Activated naive CD4-positive, alpha-beta T cell treated with Interleukin-2 at 50 U/mL for 16 hours (primary cell): ENCODE measurements at places on chromosomes 2 and 18.

DNA sequence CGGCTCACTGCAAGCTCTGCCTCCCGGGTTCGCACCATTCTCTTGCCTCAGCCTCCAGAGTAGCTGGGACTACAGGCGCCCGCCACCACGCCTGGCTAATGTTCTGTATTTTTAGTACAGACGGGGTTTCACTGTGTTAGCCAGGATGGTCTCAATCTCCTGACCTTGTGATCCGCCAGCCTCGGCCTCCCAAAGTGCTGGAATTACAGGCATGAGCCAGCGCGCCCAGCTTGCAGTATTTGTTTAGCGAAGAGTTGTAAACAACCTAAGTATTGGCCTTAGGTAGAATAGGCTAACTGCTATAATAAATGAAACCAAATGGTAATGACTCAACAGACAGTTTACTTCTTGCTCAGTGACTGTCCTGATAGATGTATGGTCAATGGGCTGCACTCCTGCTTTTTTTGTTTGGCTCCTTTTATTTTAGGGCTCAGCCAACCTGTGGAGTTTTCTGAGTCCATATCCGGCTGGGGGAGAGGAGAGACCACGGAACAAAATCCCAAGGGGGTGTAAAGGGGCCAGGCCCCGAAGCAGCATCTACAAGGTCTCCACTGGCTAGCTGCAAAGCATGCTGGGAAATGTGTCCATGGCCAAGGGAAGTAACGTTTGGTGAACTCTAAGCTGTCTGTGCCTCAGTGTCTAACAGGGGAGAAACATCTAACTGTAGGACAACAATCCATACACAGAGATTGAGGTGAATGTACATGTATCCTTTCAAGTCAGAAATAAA lies 841.0 kb upstream of the ID2 start:
- DNase-seq: no peak

GRCh38 chr2:173021939-173022371 lies 53.7 kb upstream of the MAP3K20 start:
- DNase-seq: no peak

GRCh38 chr2:110650346-110650745 lies 27.5 kb downstream of the BUB1 start:
- no peak for DNase-seq

DNA sequence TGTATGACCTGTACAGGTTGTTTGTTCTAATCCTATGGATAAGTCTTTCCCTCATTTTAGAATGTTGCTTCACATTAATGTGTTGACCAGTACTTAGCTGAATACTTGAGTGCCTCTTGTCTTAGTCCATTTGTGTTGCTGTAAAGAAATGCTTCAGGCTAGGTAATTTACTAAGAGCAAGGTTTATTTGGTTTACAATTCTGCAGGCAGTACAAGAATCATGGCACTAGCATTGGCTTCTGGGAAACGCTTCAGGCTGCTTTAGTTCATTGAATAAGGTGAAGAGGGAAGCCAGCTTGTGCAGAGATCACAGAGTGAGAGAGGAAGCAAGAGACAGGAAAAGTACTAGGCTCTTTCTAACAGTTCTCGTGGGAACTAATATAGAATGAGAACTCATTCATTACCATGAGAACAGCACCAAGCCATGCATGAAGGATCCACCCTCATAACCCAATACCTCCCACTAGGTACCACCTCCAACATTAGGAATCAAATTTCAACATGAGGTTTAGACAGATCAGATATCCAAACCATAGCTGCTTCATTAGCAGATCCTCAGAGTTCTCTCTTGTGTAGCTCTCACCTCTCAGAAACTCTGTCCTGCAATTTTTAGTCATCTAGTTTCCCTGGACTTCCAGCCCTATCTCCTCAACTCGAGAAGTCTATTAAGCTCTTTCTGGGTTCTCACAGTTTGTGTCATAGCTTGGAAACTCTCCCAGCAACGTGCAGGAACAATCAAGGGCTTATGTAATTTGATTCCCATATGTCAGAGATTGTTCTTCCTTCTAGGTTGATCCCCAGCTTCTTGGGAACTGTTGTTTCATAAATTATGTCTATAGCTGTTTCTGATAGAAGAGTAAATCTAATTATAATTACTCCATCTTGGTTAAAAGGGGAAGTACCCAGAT lies 2082.3 kb upstream of the CELF4 start:
- DNase-seq: no peak

DNA sequence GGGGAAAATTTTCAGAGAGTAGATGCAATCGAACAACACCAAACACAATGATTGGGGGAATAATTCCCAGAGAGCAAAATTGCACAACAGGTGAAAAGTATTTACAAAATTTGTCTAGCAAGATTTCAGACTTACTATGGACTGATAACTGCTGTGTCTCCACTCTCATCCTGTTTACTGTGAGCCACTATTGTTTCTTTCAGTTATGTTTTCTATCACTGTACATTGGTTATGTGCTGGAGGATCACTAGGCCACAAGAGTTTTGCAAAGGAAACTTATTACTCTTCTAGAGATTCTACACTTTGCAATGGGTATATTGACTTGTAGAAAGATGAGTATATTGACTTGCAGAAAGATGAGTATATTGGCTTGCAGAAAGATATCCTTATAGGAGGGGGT lies 934.1 kb upstream of the CRIM1 start:
- no peak for DNase-seq

- DNase-seq: no peak
These were observed 253.4 kb downstream of the HDAC4 start for GRCh38 chr2:239147376-239147775.

DNA sequence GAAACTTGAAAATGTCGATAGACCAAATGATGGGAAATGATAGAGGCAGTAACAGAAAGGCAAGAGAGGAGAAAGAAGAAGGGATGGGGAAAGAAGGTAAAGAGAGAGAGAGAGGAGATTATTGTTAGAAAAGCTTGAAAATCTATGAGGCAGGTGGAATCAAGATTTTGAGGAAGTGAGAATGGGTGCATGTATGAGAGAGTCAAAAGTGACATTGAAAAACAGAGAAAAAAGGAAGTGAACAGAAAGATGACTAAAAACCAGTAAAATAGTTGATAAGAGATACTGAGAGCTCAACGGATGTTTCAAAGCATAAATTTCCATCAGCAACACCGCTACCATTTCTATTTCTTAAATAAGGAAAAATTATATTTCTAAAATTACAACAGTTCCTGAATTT lies 327.4 kb upstream of the CWC22 start:
- no peak for DNase-seq

DNA sequence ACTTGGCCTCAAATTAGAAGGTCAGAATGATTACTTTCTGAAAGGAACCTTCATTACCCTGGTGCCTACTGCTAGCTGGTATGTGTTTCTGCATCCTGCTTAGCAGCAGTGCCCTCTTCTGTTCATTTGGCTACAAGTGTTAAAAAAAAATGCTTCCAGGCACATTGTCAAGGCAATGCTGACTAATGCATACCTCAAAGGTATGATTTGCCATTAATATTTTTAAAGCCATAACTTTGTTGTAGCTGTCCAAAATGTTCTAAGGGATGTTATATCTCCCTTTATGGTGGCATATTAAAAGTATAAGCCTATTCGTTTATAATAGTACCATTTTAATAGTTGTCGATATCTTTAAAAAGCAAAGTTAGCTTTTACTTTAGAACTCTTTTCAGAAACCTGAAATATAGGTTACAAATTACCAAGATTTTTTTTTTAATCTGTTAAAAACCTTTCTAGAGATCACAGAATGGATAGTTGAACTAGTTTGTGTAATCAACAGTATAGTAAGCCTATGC lies 52.0 kb upstream of the FAM171B start:
- peak; percentile 6 for DNase-seq

- no peak for DNase-seq
These were observed 19.8 kb upstream of the ZNF532 start for GRCh38 chr18:58844871-58845270.

- DNase-seq: no peak
These were observed 156.9 kb upstream of the GLI2 start for GRCh38 chr2:120578576-120579352.

DNA sequence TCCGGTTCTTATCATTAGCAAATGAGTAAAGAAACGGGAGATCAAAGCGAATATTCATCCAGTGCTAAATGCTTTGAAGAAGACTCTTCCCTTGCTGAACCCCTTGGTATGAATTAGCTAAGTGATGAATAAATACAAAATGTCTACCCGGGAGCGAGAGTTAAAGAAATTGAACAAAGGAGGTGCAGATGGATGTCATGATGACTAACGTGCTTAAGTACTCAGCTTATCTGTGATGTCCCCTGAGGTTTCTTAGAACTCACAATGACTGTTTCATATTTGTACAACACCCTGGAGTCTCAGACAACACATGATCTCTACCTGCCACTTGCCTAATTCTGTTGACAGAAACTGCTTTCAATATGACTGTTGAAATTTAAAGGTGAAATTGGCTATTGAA lies 148.5 kb downstream of the TMEM200C start:
- no peak for DNase-seq

DNA sequence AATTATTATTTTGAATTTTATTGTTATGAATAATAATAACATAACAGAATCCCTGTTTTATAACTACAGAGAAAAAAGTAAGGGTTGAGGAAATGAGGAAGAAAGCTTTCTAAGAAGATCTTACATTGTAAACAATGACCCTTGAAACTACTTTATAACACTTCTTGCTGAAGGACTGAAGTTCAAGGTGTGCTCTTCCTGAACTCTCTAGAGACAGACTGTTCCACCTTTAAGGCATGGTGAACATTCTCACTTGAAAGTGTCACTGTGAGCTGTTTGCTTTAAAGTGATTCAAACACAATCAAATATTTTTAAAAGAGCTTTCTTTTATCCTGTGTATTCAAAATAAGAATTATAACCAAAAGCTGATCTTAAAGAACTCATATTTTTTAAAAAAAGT lies 131.5 kb downstream of the DNAH7 start:
- no peak for DNase-seq

DNA sequence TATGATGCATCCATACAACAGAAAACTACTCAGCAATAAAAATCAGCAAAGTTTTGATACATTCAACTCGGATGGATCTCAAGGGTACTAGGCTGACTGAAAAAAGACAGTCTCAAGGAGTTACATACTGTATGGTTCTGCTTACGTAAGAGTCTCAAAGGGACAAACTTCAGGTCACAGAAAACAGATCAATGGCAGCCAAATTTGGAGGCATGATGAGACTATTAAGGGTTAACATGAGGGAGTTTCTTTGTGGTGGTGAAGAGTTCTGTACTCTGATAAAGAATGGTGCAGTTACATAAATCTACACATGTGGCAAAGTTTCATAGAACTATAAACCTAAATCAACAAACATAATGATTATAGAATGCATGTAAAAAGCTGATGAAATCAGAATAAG lies 81.4 kb downstream of the COBLL1 start:
- no peak for DNase-seq

DNA sequence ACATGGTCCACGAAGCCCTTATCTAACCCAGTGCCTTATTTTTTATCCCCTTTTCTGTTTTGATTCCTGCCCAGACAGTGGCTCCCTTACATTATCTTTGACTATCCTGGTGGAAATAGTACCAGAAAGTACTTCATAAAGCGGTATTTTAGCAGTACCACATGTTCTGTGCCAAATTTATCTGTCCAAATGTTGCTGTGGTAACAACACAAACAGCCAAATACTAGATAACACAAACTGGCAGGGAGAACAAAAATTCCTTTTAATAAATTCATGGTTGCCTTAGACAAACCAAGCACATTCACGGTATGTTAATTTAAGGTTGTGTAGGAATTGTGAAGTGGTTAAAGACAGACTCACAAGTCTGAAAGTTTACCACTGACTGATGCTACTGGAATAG lies 187.9 kb upstream of the LHCGR start:
- DNase-seq: no peak

DNA sequence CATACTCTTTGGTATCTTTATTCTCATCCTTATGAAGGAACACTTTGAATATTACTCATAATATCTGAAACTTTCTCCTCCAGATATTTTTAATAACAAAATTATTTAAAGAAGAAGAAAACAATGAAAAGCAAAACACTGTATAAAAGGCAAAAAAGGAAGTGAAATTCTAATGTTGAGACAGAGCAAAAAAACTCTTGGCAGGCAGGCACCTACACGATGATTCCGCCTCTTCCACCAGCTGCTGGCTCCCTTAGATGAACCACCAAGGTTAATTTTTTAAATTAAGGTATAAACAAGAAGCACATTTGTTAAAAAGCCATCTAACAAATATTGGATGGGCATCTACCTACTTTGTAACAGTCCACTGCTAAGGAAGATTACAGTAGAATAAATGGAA lies 434.7 kb downstream of the EPHA4 start:
- no peak for DNase-seq

- no peak for DNase-seq
These were observed 5.1 kb downstream of the TSHZ1 start for GRCh38 chr18:75215663-75216062.

DNA sequence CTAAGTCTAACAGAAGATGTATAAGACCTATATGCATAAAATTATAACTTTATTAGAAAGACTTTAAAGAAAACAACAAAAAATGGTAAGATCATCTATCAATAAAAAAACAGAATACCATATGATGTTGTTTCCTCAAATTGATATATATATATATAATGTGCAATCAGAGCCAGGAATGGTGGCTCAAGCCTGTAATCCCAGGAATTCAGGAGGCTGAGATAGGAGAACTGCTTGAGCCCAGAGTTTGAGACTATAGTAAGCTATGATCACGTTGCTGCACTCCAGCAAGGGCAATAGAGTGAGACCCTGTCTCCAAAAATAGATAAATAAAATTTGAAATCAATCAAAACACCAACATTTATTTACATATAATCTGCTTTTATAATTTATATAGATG lies 19.5 kb downstream of the CYTIP start:
- no peak for DNase-seq

GRCh38 chr2:26938399-26939118 lies 31.9 kb upstream of the MAPRE3 start:
- no peak for DNase-seq

DNA sequence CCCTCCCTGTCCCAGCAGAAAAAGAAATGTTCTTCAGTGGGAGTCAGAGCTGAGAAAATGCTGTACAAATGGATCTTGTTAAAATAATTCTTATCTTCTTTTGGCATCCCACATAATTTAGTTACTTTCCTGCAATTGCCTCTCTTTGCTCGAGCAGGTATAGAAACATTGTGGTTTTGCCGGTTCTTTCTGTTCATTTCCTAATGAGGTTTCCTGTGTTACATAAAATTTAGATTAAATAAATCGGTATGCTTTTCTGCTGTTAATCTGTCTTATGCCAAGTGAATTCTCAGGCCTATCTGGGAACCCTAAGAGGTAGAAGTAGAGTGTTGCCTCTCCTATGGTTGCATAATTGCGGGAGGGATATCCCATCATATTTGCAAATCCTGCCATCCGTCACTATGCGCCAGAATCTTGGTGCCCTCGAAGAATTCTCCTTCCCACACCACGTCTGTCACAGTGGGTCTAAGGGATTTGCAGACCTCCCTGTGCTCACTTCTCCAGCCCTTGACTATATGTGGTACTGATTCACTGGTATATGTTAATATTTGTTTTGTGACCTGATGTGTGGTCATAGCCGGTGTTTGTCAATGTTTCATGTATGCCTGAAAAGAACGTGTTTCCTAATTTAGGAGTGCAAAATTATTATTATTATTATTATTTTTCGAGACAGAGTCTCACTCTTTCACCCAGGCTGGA lies 12.2 kb upstream of the HDAC4 start:
- no peak for DNase-seq

- DNase-seq: no peak
These were observed 226.1 kb downstream of the LRRTM1 start for GRCh38 chr2:80078290-80079036.

- DNase-seq: no peak
These were observed 142.9 kb downstream of the PKP4 start for GRCh38 chr2:158599609-158600008.
